ENCODE measurements at places on chromosomes 6 and 20. TPM values are rescaled to one million over a fixed set of nuclear protein-coding genes. Genes with fewer than 3 reads are reported as not detected.

- no peak overlapping the region for H3K27ac ChIP-seq
- no peak overlapping the region for H3K4me3 ChIP-seq
- no peak for DNase-seq
- no peaks in the 10 kb centered on the region for H3K4me1 ChIP-seq
- H3K27me3 ChIP-seq: no peaks in the 10 kb centered on the region
Observed at GRCh38 chr6:1884313-1884712, 274.6 kb downstream of the FOXC1 start.

DNA sequence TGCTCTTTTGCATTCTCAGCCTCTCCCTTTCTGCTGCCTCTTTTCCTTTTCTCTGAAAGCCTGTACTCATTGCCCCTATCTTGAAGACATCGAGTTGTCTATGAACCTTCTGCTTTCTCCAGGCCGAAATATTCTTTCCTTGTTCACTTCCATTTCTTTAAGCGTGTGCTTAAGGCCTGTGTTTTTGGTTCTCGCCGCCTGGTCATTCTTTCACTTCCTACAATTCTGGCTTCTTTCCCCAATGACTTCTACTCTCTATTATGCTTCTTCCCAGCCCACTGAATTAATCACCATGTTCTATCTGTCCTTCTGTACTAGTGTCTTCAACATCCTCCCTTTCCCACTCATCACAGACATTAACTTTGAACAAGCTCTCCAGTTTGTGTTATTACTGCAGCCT, 69.6 kb downstream of the C6orf52 start:
- H3K36me3 ChIP-seq: peaks cover 80% of the 10 kb centered on the region
- H3K4me3 ChIP-seq: no peak overlapping the region
- H3K4me1 ChIP-seq: no peaks in the 10 kb centered on the region
- no peak for DNase-seq

DNA sequence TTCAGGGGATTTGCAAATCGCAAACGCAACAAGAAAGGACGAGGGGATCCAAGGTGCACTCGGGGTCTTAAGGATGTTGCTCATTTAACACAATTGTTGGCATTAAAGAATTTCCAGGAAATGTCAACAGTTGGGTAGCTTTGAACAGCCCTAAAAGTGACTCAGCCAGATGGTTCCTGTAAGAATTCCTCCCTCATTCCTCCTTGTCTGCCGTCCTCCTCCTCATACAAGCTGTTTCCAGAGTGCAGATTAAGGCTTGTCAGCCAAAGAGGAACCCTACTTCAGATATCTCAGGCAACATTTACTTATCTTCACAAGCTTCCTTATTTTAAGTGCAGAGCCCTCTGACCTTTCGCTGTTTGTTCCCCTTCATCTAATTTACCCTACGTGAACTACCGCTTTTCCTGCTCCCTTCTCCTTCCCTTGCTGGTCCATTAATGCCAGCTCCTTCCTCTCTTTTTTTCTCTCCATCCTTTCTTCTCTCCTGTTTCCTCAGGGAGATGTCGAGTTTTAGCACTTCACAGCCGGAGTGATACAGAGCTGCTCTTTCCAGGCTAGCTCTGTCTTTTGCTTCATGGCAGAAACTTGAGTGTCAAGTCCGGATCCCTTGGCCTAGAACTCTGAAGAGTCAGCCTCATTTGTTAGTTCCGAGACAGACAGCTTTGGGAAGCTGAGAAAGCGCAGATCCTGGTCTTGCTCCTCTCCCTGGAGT, 26.1 kb upstream of the TBC1D7 start:
- DNase-seq: no peak
- H3K4me3 ChIP-seq: no peak overlapping the region
- H3K4me1 ChIP-seq: peaks cover 2% of the 10 kb centered on the region
- no peaks in the 10 kb centered on the region for H3K36me3 ChIP-seq
- no peak overlapping the region for H3K27ac ChIP-seq

DNA sequence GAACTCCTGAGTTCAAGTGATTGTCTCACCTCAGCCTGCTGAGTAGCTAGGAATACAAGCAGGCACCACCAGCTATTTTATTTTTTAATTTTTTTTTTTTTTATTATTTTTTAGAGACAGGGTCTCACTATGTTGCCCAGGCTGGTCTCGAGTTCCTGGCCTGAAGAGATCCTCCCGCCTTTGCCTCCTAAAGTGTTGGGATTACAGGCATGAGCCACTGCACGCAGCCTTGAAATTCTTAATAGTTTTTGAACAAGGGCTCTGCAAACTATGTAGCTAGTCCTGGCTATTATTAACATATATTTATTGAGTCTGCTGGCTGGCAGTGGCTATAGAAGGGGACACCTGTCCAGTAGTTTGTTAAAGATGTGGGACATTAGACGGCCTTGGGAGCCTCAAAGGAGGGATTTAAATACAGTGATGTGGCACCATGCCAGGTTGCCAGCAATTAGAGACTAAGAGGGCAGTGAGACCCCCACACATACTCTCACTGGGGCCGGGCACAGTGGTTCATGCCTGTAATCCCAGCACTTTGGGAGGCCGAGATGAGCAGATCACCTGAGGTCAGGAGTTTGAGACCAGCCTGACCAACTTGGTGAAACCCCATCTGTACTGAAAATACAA, 21.1 kb upstream of the TAF8 start:
- no peak for DNase-seq
- no peak overlapping the region for H3K27ac ChIP-seq

The PCK1 gene
- total RNA-seq: not detected

- no peak overlapping the region for H3K27ac ChIP-seq
- no peaks in the 10 kb centered on the region for H3K36me3 ChIP-seq
- H3K4me3 ChIP-seq: no peak overlapping the region
- H3K27me3 ChIP-seq: no peaks in the 10 kb centered on the region
- peaks cover under 1% of the 10 kb centered on the region for H3K4me1 ChIP-seq
Observed at GRCh38 chr20:8427419-8428040, 295.5 kb downstream of the PLCB1 start.

The SPATS1 gene
- total RNA-seq: not detected

GRCh38 chr6:157511682-157512381, 130.8 kb downstream of the ZDHHC14 start:
- H3K27me3 ChIP-seq: no peaks in the 10 kb centered on the region
- peaks cover 10% of the 10 kb centered on the region for H3K36me3 ChIP-seq
- no peaks in the 10 kb centered on the region for H3K4me1 ChIP-seq

The SYCP2 gene
- total RNA-seq: 0.70 TPM

- no peak for DNase-seq
- no peaks in the 10 kb centered on the region for H3K4me1 ChIP-seq
- no peaks in the 10 kb centered on the region for H3K36me3 ChIP-seq
- no peak overlapping the region for H3K4me3 ChIP-seq
- H3K27ac ChIP-seq: no peak overlapping the region
Observed at GRCh38 chr20:835608-836045, 2.1 kb downstream of the FAM110A start.

The GABRR1 gene
- 0.26 TPM for total RNA-seq

GRCh38 chr20:19451923-19452295, 239.5 kb downstream of the SLC24A3 start:
- no peaks in the 10 kb centered on the region for H3K27me3 ChIP-seq
- H3K4me3 ChIP-seq: no peak overlapping the region
- no peak for DNase-seq
- no peaks in the 10 kb centered on the region for H3K4me1 ChIP-seq
- no peaks in the 10 kb centered on the region for H3K36me3 ChIP-seq
- H3K27ac ChIP-seq: no peak overlapping the region

DNA sequence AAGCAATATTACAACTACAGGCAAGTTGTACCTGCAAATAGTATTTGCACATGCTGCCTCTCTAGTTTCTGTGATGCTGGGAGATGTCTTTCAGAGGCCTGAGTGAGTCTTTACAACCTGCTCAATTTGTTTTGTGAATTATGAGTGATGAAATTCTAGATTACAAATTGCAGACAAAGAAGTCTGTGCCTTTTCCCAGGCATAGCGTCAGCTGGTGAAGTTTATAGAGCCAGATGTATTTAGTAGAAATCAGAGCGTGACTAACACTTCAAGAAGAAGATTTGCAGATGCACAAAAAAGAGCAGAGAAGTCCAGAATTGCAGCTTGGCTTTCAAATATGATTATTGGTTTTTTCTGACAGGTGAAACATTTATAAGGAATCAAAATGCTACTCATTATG, 289.9 kb downstream of the PLCB1 start:
- no peak overlapping the region for H3K27ac ChIP-seq
- H3K36me3 ChIP-seq: no peaks in the 10 kb centered on the region
- no peaks in the 10 kb centered on the region for H3K4me1 ChIP-seq
- no peak for DNase-seq
- H3K27me3 ChIP-seq: no peaks in the 10 kb centered on the region

The CALHM6 gene
- total RNA-seq: 0.68 TPM

- no peaks in the 10 kb centered on the region for H3K4me1 ChIP-seq
- H3K27me3 ChIP-seq: no peaks in the 10 kb centered on the region
- no peaks in the 10 kb centered on the region for H3K36me3 ChIP-seq
- no peak overlapping the region for H3K27ac ChIP-seq
Observed at GRCh38 chr6:112701201-112701600, 354.1 kb downstream of the RFPL4B start.

DNA sequence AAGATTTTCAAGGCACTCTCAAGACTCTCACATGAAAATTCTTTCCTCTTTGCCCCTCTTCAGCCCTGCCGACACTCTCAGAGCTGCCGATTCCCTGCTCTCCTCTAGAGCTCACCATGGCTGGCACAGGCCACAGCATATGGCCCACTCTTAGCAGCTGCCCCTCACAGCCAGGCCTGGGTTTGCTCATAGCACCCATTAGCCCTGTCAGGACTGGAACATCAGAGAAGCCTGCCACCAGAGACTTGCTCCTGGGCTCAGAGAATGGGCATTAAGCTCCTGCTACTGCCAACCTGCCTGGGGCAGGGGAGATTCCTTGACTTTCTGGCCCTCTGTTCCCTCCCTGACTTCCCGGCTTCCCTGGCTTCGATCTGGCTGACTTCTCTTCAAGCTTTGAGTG, 96.7 kb downstream of the LRFN2 start:
- no peaks in the 10 kb centered on the region for H3K4me1 ChIP-seq
- H3K36me3 ChIP-seq: no peaks in the 10 kb centered on the region
- H3K27ac ChIP-seq: no peak overlapping the region
- DNase-seq: no peak
- H3K4me3 ChIP-seq: no peak overlapping the region
- H3K27me3 ChIP-seq: no peaks in the 10 kb centered on the region

GRCh38 chr20:39082622-39083398, 120.7 kb downstream of the DHX35 start:
- no peak overlapping the region for H3K27ac ChIP-seq
- DNase-seq: no peak
- H3K36me3 ChIP-seq: no peaks in the 10 kb centered on the region
- H3K4me3 ChIP-seq: no peak overlapping the region

The MED20 gene
- 29.9 TPM for total RNA-seq
